CD4-positive, alpha-beta T cell (primary cell): ENCODE measurements at places on chromosomes 11 and 22. TPM values are rescaled to one million over a fixed set of nuclear protein-coding genes. Genes with fewer than 3 reads are reported as not detected.

DNA sequence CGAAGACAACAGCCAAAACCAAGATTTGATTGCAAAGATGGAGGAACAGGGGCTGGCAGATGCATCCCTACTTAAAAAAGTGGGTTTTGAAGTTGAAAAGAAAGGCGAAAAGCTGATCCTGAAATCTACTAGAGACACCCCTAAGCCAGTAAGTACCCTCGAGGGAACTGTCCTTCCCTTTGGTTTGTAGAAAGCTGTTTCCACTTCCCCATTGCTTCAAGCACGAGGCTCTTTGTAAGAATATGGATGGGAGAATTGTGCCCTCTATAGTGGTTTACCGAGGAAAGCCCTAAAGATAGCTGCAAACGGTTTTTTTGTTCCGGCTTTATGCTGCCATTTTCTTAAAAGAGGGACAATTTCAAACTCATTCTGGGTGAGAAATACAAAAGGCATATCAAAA lies 133.9 kb downstream of the WNT7B start:
- DNase-seq: no peak

GRCh38 chr22:47288680-47289079 lies 526.2 kb downstream of the TBC1D22A start:
- no peak for DNase-seq

DNA sequence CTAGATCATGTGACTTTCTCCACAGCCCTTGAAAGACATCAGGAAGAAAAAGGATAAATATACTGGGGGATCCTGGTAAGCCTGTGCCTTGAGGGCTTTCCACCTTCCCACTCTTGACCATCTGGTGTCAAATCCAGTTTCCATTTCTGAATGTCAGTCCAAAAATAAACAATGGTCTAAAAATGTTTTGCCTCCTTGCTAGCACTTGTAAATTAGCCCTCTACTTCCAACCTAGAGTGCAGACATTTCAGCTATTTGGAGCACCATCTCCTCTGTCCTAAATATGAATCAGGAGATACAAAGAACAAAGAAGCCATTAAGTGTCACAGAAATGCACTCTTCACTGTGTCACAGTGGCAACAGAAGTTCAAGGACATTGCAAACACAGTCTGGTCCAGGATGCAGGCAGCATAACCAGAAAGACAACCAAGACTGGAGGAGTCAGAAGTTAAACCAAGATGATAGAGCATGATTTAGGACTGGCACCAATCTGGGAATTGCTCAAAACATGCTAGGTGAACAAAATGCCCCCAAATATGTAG lies 88.1 kb downstream of the CCDC34 start:
- no peak for DNase-seq

DNA sequence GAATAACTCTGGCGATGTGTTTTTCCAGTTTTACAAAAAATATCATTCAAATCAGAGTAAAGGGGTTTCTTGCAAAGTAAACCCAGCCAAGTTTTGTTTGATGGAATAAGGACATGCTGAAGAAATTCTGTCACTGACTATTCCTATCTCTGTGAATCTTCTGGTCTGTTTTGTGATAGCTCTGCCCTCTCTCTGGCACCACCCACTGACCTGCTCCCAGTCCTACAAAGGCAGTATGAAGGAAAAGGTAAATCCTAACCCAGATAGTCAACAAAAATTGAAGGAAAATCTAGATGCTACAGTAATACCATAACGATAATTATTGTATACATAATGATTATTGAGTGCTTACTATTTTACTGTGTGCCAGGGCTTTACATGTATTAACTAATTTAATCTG lies 76.3 kb upstream of the TP53AIP1 start:
- no peak for DNase-seq

DNA sequence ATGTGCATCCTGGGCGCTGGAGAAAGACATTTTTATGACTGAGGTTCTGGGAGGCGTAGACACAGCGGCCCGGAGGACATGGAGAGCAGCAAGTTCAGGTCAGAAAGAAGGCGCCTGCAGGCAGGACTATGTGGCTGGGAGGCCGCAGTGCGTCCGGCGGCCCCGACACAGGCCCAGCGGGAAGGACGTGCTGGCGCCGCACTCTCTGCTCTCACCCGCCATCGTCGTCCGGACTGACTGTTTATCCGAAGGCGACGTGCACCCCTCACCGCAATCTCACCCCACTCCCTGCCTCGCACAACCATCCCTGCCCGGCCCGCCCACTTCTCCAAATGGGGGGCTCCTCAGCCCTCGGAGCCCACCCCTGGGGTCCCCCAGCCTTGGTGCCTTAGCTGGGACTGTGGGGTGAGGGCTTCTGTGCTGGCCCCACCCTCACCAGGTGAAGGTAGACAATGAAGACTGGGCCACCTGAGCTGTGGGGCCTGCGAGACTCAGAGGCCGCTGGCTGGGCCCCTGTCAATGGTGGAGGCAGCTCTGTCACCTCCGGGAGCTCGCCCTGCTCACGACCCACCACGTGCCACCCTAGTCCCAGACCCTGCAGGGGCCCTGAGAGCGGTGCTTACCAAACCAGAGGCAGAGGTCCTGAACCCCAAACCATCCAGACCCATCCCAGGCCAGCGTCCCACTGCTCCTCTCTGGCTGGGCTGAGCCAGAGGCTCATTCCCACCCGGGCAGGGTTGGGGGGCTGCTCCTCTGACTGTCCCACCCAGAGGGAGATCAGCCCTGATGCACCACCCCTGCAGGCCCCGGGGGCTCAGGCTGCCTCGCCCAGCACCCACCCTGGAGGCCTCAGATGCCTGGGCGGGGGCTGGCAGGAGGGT lies 16.2 kb upstream of the MUC5B start:
- DNase-seq: no peak

GRCh38 chr11:2426826-2427521 lies 17.3 kb downstream of the TRPM5 start:
- DNase-seq: no peak

DNA sequence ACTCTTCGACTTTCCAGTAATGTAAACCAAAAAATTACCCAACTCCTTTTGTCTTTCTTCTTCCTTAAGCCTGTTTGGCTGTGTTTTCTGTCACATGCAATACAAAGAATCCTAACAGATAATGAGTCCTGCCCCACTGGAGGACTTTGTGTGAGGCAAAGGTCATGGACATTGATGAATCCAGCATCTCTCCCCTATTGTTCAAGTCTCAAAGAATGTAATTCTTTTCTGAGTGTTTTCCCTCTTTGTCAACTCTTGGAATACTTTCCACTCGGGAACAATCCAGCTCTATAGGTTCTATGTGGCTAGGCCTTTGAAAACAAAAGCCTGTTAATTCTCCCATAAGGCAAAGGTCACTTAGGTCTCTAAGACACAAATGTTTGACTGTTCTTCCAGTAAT lies 100.7 kb downstream of the FAR1 start:
- DNase-seq: no peak

DNA sequence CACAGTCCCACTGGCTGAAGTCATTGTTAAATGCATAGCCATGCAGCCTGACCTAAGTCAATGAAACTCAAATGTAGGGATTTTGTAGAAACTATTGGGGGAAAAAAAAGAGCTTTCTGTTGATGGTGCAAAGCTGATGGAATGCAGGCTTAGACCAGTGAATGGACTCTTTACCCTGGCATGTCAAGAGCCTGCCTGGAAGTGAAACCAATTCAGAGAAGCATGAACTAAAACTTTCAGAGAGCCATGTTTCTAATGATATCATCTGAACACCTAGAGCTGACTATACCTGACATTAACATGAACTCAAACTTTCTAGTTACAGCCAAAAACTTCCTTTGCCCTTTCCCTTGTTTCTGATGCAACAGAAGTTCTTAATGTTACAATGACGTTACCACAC lies 89.0 kb downstream of the APIP start:
- no peak for DNase-seq

The ARHGAP8 gene
- 6.3 TPM for total RNA-seq

The DLG2 gene
- total RNA-seq: 2.1 TPM
